ENCODE measurements at places on chromosomes 6 and 20.

- DNase-seq, result no peak
Measured at GRCh38 chr20:6622041-6622440, 145.4 kb upstream of the BMP2 start.

DNA sequence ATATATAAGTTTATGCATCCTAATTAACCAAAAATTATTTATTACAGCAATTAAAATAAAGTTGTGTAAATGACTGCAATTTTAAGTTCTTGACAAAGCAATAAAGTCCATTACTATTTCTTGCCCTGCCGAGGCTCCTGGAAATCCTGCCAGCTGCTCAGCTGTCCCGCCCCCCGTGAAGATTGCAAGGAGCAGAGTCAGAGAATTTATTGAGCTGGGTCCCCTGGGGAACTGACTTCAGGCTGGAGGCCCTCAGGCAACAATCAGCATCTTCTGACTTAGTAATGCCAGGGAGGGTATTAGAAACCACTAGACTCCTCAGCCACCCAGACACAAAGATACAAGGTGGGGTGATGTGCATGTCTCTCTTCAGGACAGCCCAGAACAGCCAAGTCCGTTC, 92.3 kb downstream of the EDN3 start:
- no peak for DNase-seq

DNA sequence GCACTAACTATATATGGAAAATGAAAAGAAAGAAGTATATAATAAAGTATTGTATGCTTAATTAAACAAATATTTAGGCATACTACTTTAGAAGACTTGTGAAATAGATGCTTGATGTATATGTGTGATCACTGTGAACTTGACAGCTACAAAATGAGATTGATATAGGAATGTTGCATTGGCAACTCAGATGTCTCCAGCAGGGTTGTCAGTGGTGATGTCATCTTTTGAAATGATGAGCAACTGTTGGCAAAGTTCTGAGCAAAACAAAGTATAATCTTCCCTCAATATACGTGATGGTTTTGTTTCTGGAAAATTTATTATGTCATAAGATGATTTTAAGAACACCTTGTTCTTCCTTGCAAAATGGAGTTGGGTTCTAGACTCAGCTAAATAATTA, 133.8 kb downstream of the ARID1B start:
- DNase-seq, result no peak

DNA sequence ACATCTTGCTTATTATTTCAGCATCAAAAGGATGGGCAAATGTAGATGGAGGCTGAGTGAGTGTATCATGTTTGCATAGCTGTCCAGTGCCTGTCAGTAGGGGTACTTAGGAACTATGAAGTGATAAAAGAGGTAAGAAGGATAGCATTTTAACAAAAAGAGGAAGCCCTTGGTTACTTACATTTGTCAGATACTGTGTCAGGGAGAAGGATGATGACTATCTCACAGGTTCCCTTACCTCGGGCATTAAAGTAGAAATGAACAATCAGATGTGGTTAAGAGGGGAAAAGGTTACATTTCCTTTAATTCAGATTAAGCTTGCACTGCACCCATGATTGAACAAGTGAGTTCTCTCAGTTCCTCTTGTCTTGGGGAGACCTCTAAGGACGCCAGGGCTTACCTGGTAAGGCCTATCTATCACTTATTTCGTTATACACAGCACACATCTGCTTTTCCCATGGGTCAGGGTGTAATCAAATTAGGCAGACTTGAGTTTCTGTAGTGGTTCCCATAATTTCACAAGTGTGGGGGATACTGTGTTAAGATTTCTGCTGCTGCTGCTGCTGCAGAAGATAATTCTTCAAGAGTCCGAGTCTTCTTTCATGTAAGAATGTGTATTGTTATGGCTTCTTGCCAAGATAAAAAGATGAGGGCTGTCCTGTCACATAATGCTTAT, 4.5 kb downstream of the FOXO3 start:
- no peak for DNase-seq

DNA sequence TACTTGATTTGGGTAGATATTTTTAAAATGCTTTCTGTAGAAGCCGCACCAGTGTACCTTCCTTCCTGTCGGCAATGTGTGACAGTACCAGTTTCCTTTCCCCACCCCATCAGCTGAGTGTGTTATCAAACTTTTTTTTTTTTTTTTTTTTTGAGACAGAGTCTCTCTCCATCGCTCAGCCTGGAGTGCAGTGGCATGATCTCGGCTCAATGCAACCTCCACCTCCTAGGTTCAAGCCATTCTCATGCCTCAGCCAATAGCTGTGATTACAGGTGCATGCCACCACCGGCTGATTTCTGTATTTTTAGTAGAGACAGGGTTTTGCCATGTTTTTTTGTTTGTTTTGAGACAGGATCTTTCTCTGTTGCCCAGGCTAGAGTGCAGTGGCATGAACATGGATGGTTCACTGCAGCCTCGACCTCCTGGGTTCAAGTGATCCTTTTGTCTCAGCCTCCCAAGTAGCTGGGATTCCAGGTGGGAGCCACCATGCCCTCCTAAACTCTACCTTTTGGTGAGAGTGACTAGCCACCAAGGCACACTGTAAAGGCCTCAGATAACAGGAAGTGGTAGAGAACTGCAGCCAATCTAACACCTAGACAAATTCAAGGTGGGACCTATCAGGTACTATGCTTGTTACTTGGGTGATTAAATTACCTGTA, 26.5 kb upstream of the ZBTB22 start:
- peak; percentile 13 for DNase-seq

DNA sequence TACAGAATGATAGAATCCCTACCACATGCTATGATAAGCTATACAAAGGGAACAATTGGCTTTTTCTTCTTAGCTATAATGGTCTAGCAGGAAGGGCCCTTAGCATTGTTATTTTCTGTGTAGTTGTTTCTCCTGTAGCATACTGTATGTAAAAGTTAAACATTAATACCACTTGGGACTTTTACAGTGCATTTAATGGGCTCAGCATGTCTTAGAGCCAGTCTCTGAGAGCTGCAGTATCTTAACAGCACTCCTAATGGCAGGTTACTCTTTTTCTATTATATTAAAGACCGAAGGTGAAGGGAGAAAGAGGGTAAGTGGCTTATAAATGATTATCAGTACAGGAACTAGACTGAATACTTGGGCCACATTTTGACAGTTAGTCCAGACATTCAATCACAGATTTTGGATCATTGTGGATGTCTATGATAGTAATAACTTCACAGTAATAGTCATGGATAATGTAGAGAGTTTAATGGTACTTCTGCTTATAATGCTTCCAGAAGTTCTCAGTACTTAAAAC, 290.7 kb downstream of the PHF3 start:
- DNase-seq, result no peak

GRCh38 chr6:140252099-140252498, 877.7 kb upstream of the CITED2 start:
- DNase-seq, result no peak

- DNase-seq, result no peak
Measured at GRCh38 chr6:97085772-97086171, 161.2 kb downstream of the KLHL32 start.

GRCh38 chr6:169964486-169965180, 213.2 kb downstream of the ERMARD start:
- no peak for DNase-seq

DNA sequence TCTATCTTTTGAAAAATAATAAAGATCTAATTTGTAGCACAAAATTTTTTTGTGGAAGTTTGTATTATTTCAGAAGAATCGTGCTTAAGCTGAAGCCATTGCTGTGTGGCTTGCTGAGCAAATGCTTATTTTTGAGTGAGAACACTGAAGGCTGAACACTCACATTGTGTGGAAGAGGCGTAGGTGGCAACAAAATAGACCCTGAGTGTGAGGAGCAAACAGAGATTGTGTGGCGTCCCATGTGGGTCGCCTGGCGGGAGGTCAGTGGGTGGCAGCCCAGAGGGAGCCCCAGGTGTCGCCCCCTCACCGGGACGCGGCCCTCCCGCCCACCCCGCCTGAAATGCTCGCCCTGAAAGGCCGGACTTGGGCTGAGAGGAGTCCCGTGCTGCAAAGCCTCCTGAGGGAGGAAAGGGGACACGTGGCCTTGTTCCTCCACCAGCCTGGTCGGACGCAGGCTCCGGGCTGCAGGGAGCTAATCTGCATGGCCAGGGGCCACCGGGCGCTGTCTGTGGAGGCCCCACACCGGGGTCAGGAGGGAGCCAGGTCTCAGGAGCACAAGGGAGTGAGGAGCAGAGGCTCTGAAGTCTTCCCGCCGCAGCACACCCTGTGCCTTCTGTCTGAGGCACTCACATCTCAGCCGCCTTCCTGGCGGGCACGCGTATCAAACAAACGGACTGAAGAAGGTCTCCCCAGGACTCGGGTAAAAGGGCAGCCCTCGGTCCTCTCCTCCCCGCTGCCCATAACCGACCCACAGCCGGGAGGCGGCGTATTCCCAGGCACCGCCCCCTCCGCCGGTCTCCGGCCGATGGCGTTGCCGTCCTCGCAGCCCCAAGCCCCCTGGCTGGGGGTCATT, 15.9 kb downstream of the DDO start:
- DNase-seq, result no peak

DNA sequence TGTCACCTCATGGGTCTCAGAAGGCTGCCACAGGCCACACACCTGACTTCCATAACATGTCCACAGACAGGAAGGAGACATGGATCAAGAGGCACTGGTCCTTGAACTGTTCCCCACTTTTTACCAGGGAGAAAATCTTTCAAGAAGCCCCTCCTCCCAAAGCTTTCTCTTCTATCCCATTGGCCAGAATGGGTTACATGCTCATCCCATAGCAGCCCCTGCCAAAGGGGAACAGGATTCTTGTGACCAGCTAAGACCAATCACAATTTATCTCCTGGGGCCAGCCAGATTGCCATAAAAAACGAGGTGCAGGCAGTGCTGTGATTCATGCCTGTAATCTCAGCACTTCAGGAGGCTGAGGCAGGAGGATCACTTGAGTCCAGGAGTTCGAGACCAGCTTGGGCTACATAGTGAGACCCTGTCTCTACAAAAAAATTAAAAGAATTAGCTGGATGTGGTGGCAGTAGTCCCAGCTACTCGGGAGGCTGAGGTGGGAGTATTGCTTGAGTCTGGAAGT, 59.4 kb downstream of the TMEM242 start:
- no peak for DNase-seq

DNA sequence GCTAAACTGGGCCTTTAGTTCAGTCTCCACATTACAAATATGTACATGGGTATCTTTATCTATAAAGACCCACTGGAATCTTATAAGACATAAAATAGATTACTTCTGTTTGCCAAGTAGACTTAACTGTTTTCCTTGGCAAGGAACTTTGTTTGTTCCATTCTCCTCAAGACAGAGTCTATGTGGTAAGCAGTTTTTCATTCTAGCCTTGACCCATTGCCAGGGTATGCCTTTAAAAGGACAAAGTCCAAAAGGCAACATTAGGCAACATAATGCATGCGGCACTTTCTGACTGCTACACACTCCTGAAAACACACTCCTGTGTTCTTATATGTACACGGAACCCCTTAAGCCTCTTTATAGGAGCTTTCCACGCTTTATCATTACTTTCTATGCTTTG, 20.4 kb downstream of the VNN1 start:
- no peak for DNase-seq

GRCh38 chr6:49269190-49269589, 193.9 kb downstream of the MMUT start:
- DNase-seq, result no peak

- DNase-seq, result peak; percentile 25
Measured at GRCh38 chr6:89952686-89953085, 58.4 kb downstream of the GJA10 start.

DNA sequence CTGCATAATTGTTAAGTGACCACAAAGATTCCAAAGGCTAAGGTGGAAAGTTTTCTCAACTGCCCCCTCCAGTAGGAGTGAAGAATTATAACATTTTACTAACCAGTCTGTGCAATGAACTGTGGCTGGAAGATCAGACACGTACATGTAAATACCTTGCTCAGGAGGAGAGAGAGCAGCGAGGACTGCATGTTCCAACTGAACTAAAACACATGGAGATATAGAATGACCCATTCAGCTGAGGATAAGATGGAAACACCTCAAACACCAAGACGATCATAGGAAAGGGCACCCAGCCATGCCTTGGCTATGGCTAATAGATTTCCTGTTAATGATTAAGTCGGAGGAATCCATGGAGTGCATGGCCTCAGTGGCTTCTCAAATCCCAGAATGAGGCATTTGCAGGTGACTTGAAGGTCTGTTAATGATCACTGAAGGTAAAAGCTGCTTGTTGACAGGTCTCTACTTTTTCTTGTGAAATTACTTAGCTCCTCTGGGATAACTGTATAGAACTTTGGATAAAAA, 875.6 kb downstream of the TFAP2A start:
- no peak for DNase-seq

GRCh38 chr6:141969201-141969600, 163.5 kb upstream of the GJE1 start:
- DNase-seq, result no peak

GRCh38 chr20:22796469-22797077, 212.2 kb upstream of the FOXA2 start:
- DNase-seq, result no peak

GRCh38 chr6:5537967-5538366, 276.7 kb downstream of the FARS2 start:
- DNase-seq, result no peak

- no peak for DNase-seq
Measured at GRCh38 chr6:14983599-14984518, 262.0 kb upstream of the JARID2 start.

Data from stimulated activated CD8-positive, alpha-beta memory T cell treated with anti-CD3 and anti-CD28 coated beads, Interleukin-12 subunit alpha, Interleukin-12 subunit beta, amount 100 ng/mL, for 4 hours (primary cell).